ENCODE measurements at places on chromosomes 16 and 17.

GRCh38 chr16:66935314-66936011, at the start of gene CES2:
TSS of gene CES2 (plus strand) at chr16:66935516. CDS start at chr16:66935636, 120 bp downstream.
- peak; percentile 83 for DNase-seq
- H3K27ac ChIP-seq: peak within 1 kb of the TSS; percentile 93
- no peaks in the 10 kb centered on the region for H3K27me3 ChIP-seq
- peak within 1 kb of the TSS; percentile 100 for H3K4me3 ChIP-seq
- H3K36me3 ChIP-seq: peaks cover 41% of the 10 kb centered on the region
- peaks cover 26% of the 10 kb centered on the region for H3K4me1 ChIP-seq

DNA sequence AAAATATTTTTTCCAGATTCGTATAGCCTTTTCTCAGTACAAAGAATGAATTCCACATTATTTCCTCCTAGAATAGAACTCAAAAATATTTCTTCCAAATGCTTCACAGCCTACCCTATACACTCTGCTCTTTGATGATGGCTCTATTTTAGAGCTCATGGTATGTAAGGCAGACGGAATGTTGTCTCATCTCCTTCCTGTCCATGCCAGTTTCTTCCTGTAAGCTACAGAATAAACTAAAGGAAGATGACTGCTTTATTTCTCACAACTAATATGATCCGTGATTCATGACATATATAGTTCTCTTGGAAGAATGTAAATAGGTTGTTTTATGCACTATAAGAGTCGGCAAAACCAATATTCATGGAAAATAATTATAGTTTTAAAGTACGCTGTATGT, 723.1 kb downstream of the CDH11 start:
- no peaks in the 10 kb centered on the region for H3K36me3 ChIP-seq
- no peak overlapping the region for H3K27ac ChIP-seq
- no peak for DNase-seq
- no peaks in the 10 kb centered on the region for H3K27me3 ChIP-seq
- H3K4me3 ChIP-seq: no peak overlapping the region
- H3K4me1 ChIP-seq: peaks cover 4% of the 10 kb centered on the region

GRCh38 chr16:51141106-51141505, 10.0 kb downstream of the SALL1 start:
- no peaks in the 10 kb centered on the region for H3K36me3 ChIP-seq
- no peak overlapping the region for H3K27ac ChIP-seq
- DNase-seq: no peak
- peaks cover 5% of the 10 kb centered on the region for H3K27me3 ChIP-seq
- no peaks in the 10 kb centered on the region for H3K4me1 ChIP-seq
- no peak overlapping the region for H3K4me3 ChIP-seq

DNA sequence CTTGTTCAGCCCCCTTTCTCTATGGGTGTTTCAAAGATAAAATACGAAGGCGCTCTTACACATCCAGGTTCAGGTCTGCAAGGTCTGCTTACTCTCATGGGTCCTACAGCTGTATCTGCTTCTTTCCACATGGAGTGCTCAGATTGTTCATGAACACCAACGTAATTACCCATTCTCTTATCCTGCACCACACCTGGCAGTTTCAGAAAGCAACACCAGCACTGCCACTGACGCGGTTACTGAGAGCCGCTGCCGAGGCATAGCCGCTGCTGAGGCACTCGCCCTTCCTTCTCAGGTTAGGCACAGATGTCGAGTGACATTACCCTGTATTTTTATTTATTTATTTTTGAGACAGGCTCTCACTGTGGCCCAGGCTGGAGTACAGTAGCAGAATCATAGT, 147.1 kb downstream of the RPTOR start:
- H3K27ac ChIP-seq: no peak overlapping the region
- no peaks in the 10 kb centered on the region for H3K36me3 ChIP-seq
- no peak overlapping the region for H3K4me3 ChIP-seq

DNA sequence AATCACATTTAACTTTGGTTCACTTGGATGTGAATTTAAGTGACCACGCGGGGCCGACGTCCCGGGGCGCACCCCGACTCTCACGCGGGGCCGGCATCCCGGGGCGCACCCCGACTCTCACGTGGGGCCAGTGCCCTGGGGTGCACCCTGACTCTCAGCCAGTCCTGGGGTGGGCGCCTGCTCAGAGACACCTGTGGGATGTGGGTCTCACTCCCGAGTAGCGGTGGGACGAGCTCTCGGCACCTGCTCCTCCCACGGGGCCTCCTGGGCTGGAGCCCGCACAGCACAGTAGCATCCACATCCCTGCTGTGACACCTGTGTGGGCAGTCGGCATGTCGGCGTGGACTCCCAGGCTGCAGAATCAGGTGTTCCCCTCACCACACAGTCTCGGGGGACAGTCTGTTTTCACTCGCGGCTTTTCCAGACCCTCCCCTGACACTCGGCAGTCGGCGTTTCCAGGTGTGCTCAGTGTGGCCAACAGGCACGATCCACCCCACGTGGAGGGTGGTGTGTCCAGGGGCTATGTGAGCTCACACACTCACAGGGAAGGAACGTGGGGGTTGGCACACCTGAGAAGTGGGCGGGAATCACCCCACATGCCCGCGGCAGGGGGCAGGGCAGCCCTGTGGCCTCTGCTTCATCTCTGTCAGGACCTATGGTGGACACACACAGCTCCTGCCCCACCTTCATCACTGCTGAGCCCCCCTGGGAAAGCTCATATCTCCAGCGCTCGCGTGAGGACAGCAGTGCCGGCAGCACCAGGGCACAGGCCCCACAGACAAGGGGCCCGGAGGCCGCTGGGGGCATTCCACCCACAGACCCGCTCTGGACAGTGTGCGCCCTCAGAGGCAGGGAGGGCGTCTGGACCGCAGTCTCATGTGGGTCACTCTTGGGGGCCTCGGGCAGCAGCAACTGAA, 51.8 kb downstream of the LMF1 start:
- H3K4me1 ChIP-seq: peaks cover 6% of the 10 kb centered on the region
- H3K27ac ChIP-seq: no peak overlapping the region
- H3K27me3 ChIP-seq: no peaks in the 10 kb centered on the region
- H3K4me3 ChIP-seq: no peak overlapping the region
- H3K36me3 ChIP-seq: peaks cover 7% of the 10 kb centered on the region
- DNase-seq: no peak

DNA sequence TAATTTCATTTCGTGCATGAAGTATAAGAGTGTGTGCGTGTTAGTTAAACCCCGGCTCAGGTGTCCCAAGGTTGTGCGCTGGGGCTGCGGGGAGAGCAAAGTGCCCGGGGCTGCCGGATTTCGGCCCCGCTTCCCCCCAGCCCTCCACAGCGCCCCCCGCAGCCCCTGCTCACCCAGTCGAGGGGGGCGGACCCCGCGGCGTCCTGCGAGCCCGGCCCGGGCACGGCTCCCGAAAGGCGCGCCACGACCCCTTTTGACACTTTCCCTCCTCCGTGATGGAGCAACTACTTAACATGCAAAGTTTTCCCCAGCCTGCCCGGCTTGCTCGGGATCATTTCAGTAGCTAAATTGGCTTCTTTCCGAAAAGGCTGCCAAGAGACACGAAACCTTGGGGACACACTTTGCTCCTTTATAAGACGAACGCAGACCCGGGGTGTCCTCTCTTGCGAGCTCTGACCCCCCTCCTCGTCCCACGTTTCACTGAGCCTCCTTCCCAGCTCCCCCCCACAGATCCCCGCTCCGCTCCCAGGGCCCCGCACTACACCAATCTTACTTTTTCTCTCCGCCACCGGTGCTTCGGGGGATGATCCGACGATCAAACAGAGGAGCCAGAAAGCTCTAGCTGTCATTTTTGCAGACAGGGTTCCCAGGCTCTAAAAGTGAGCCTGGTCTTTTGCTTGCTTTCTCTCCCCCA, 552 bp downstream of the C17orf58 start:
- H3K4me1 ChIP-seq: peaks cover 16% of the 10 kb centered on the region
- peak overlapping the region; percentile 65 for H3K4me3 ChIP-seq
- peak overlapping the region; percentile 96 for H3K27ac ChIP-seq
- DNase-seq: no peak

GRCh38 chr17:39238311-39238972, 12.7 kb upstream of the STAC2 start:
- H3K36me3 ChIP-seq: no peaks in the 10 kb centered on the region
- no peak overlapping the region for H3K27ac ChIP-seq
- no peaks in the 10 kb centered on the region for H3K27me3 ChIP-seq
- H3K4me3 ChIP-seq: no peak overlapping the region
- no peak for DNase-seq

GRCh38 chr17:61904094-61904710, 23.6 kb downstream of the INTS2 start:
- H3K27me3 ChIP-seq: no peaks in the 10 kb centered on the region
- H3K27ac ChIP-seq: no peak overlapping the region
- H3K36me3 ChIP-seq: peaks cover 3% of the 10 kb centered on the region
- H3K4me1 ChIP-seq: no peaks in the 10 kb centered on the region

DNA sequence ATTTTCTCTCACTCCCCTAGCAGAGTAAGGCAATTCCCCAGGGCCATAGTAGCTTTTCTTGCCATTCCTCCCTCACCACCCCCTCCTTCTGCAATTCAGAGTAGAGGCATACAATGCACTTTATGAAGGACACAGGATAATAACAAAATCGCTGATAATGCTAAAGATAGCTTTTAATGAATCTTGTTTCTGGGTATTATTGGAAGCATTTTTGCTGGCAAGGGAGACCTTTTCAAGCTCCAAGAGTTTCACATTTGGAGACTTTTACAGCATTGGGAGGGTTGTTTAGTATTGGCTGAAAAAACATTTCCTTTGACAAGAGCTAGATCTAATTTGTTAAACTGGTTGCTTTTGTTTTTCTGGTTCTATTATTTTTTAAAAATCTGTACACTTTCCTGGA, 573.0 kb upstream of the C16orf82 start:
- peaks cover 3% of the 10 kb centered on the region for H3K27me3 ChIP-seq
- H3K27ac ChIP-seq: no peak overlapping the region
- no peaks in the 10 kb centered on the region for H3K36me3 ChIP-seq
- no peaks in the 10 kb centered on the region for H3K4me1 ChIP-seq
- H3K4me3 ChIP-seq: no peak overlapping the region

- no peak overlapping the region for H3K4me3 ChIP-seq
- H3K4me1 ChIP-seq: peaks cover 10% of the 10 kb centered on the region
- H3K27me3 ChIP-seq: no peaks in the 10 kb centered on the region
- DNase-seq: no peak
Measured at GRCh38 chr16:53282975-53283946, 151.0 kb upstream of the RBL2 start.

- DNase-seq: no peak
- no peaks in the 10 kb centered on the region for H3K27me3 ChIP-seq
- H3K27ac ChIP-seq: no peak overlapping the region
Measured at GRCh38 chr16:48580925-48581500, 29.0 kb downstream of the N4BP1 start.

DNA sequence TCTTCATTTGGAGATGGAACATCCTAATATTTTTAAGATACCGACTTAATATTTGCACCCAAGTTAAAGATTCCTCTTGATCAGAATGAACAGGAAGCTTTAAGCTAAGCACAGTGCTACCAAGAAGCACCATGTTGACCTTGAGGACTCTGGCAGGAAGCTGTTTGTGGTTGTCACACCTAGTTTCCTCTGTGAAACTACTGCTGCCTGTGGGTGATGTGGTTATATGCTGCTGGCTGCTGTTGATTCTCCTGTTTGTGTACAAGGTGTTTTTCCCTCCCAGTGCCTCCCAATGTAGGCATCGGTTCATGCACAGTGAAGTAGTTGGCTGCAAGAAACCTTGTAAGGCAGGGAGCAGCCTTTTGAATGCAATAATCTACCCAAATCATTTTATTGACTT, 23.4 kb downstream of the RBL2 start:
- no peak overlapping the region for H3K27ac ChIP-seq
- no peaks in the 10 kb centered on the region for H3K27me3 ChIP-seq
- no peak overlapping the region for H3K4me3 ChIP-seq
- H3K4me1 ChIP-seq: no peaks in the 10 kb centered on the region
- no peak for DNase-seq

- H3K4me3 ChIP-seq: no peak overlapping the region
- DNase-seq: no peak
- no peaks in the 10 kb centered on the region for H3K27me3 ChIP-seq
Measured at GRCh38 chr16:76226481-76226880, 50.7 kb upstream of the CNTNAP4 start.

GRCh38 chr17:17191346-17191792, 14.8 kb downstream of the PLD6 start:
- peak overlapping the region; percentile 60 for H3K27ac ChIP-seq
- peaks cover 43% of the 10 kb centered on the region for H3K4me1 ChIP-seq
- H3K36me3 ChIP-seq: no peaks in the 10 kb centered on the region
- H3K27me3 ChIP-seq: no peaks in the 10 kb centered on the region
- DNase-seq: peak; percentile 60

DNA sequence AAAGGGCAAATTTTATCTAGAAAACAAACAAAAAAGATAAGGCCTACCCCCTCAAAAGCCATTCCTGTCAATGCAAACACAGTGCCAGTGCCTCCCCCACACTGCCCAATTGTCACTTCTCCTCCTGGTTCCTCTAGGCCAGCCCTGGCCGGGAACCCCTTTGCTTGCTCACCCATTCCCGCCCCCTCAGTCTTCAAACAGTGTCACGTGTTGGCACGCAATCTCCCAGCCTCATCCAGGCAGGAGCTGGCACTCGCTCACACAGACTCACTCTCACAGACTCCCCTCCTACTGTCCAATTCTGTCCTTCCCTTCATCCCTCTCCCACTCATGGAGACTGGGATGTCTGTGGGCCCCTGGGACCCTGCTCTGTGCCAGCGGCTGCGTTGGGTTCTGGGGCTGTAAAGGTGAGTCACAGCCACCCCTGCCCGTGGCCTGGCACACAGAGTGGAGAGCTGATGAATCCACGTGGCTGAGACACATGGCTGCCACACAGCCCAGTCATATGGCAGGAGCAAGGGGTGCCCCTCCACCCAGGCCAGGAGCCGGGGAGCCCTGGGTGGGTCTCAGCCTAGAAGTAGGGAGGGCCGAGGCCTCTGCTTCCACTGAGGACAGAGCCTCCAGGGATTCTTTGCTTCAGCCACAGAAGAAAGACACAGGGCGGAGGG, 54.8 kb downstream of the VAC14 start:
- peak overlapping the region; percentile 63 for H3K27ac ChIP-seq
- H3K4me3 ChIP-seq: no peak overlapping the region
- peak; percentile 79 for DNase-seq
- peaks cover 66% of the 10 kb centered on the region for H3K4me1 ChIP-seq

DNA sequence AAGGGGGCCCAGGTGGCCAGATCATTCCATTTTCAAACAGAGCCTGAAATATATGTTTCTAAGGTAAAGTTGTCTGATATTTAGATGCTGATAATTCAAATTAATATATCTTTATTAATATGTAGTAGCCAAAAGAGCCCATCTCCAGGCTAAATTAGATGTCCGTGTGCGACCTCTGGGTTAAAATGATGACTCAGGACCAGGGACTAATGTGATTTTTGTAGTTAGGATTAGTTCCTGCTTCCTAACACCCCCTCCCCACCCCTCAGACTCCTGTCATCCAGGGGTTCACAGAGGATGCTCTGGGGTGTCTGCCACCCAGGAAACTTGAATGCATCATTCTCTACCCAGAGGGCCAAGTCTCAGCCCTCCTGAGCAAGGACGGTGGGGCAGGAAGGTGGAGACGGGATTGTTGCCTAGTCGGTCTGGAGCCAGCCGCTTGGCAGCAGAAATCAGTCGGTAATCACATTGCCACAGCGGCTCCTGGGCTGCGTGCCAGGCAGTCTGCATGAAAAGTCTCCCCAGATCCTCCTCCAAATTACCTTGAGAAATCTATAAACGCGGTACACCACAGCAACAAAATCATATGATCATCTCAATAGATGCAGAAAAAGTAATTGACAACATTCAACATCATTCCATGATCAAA, 29.8 kb downstream of the CNGB1 start:
- peak overlapping the region; percentile 23 for H3K27ac ChIP-seq
- DNase-seq: peak; percentile 57
- H3K4me3 ChIP-seq: no peak overlapping the region
- no peaks in the 10 kb centered on the region for H3K27me3 ChIP-seq
- no peaks in the 10 kb centered on the region for H3K36me3 ChIP-seq
- H3K4me1 ChIP-seq: peaks cover 23% of the 10 kb centered on the region

- peak overlapping the region; percentile 58 for H3K4me3 ChIP-seq
- no peaks in the 10 kb centered on the region for H3K4me1 ChIP-seq
- peak; percentile 88 for DNase-seq
- no peaks in the 10 kb centered on the region for H3K27me3 ChIP-seq
- no peaks in the 10 kb centered on the region for H3K36me3 ChIP-seq
- H3K27ac ChIP-seq: no peak overlapping the region
Measured at GRCh38 chr17:21573961-21574610, 118.2 kb upstream of the KCNJ18 start.
